NT2/D1 (cell line): ENCODE measurements at places on chromosomes 1 and 21.

- DNase-seq: no peak
These were observed 1.9 kb upstream of the S100A3 start for GRCh38 chr1:153550827-153551500.

- peak; percentile 39 for DNase-seq
These were observed 22.6 kb downstream of the CASP9 start for GRCh38 chr1:15501208-15502032.

GRCh38 chr1:145824499-145824842 is 471 bp downstream of the POLR3C start:
- DNase-seq: no peak

- no peak for DNase-seq
These were observed 53.9 kb upstream of the PDE9A start for GRCh38 chr21:42599486-42599885.

GRCh38 chr1:225410036-225410435 is 17.8 kb downstream of the LBR start:
- DNase-seq: no peak

- DNase-seq: no peak
These were observed 154.3 kb upstream of the USP24 start for GRCh38 chr1:55369474-55369873.

DNA sequence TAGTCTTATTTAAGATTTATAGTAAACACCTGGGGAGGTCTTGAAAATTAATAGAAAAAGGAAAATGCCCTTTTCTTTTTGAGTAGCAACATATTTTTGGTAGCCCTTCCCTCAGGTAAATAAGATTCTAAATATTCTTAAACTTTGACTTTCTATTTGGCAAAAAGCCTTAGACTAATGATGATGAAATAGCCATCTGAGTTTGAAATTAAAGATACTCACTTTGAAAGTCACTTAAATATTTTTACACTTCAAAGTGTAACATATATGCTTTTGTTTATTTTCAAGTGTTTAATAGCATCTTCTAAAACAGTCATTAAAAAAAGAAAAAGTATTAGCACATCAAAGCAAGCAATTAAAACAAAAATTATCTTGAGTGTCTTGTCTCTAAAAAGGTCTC is 135.1 kb downstream of the NEK7 start:
- DNase-seq: no peak

DNA sequence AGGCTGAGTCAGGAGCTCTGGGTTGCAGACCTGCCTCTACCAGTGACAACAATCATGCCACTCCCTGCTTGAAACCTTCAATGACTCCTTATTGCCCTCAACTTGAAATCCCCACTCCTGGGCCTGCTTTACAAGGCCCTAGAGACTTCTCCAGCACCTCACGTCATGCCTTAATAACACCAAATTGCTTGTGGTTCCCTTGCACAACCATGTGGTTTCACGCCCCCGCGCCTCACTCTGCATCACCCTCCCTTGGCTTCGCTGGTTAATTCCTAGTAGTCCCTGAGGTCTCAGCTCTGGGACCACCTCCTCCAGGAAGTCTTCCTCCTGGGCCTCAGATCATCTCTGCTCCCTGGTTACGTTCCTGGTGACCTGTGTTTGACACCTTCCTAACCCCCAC is 33.0 kb downstream of the EPHA2 start:
- DNase-seq: no peak

DNA sequence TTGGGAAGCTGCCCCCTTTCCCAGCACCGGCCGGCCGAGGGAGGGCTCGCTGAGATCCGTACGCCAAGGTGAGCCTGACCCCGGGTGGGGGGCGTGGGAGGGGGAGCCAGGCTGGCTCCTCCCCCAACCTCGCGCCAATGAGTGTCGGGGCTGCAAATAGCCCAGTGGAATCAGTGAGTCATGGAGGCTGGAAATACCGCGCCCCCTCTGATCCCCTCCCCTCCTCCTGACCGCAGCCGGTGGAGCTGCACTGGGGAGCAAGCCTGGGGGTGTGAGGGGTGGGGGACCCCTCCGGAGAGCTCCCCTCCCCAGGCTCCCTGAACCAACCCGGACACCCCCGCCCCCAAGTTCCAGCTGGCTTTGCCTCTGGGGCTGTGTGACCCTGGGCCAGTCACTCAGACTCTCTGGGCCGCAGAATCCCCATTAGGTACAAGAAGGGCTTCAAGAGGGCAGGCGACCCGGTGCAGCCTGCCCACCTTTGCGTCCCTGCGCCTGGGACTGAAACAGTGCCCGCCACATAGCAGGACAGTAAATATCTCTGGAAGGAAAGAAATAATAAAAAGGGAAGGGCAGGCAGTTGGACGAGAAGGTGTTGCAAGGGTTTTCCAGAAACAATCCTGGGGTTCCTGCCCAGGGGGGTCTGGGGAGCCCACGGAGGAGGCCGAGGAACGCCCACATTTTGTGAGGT is 4.5 kb downstream of the HSPB7 start:
- DNase-seq: no peak

DNA sequence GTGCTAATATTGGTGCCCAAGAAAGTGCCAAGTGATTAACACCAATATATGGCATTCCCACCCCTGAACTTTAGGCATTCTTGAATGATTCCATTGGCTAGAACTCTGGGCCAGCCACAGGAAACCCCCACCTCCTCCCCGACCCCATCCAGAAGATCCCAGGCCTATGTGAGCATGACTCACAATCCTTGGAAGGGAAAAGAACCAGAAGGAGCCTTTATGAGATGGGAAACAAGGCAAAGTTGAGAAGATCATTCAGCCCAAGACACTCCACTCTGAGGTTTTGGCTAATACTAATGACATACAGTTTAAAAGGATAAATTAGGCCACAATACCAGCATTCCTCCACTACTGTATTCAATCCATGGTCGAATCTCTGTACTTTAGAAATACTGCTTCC is 21.8 kb downstream of the ELK4 start:
- no peak for DNase-seq

DNA sequence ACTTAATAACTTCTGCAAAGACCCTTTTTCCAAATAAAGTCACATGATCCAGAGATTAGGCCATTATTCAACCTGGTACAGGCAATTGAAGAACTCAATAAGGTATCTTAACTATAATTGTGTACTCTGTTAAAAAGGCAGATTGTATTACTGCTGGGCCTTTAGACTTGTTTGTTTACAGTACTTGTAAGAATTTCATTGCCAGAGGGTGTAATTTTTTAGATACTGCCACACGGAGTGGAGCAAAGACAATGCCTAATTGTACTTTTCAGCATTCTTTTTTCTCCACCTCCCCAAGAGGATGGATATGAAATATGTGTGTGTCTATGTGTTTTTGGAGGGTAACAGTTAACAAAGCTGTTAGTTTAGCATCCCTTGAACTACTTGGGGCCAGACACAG is 47.5 kb downstream of the HUNK start:
- no peak for DNase-seq

GRCh38 chr1:117633423-117633822 is 27.6 kb downstream of the TENT5C start:
- no peak for DNase-seq
